ENCODE measurements at places on chromosomes 7 and 10.

DNA sequence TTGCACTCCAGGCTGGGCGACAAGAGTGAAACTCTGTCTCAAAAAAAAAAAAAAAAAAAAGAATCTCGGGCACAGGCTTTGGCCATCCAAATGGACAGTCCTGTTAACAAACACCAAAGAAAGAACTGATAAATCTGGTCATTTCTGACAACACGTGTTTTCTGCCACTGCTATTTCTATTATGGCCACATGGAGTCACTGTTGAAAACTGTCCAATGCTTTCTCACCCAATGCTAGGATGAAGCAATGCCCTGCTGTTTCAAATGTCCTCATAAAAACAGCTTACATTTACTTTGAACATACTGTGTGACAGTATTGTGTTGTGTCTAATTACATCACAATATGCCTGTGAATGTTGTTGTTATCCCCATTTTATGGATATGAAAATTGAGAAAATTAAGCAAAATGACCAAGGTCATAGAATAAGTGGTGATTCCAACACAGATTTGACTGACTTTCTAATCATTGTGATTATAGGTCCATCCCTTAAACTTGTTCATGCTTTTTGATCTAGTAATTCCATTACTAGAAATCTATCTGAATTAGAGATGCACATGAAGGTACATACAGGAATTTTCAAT lies 19.9 kb upstream of the MAP3K8 start:
- peak; percentile 21 for DNase-seq

GRCh38 chr7:143507094-143507518 lies 29.4 kb downstream of the TAS2R41 start:
- no peak for DNase-seq

GRCh38 chr10:125344573-125345171 lies 184.3 kb upstream of the CTBP2 start:
- DNase-seq = no peak

- no peak for DNase-seq
These were observed 10.5 kb downstream of the TCAF1 start for GRCh38 chr7:143891457-143891856.
